COLO829 (cell line): ENCODE measurements at places on chromosomes 1 and 21.
A peak's percentile ranks its signal among the peaks of the same experiment; 100 is the strongest.

GRCh38 chr1:1121611-1122077 is 5.8 kb upstream of the C1orf159 start:
- no peak for DNase-seq

GRCh38 chr1:228289239-228289849 is 81.5 kb downstream of the OBSCN start:
- DNase-seq = no peak

DNA sequence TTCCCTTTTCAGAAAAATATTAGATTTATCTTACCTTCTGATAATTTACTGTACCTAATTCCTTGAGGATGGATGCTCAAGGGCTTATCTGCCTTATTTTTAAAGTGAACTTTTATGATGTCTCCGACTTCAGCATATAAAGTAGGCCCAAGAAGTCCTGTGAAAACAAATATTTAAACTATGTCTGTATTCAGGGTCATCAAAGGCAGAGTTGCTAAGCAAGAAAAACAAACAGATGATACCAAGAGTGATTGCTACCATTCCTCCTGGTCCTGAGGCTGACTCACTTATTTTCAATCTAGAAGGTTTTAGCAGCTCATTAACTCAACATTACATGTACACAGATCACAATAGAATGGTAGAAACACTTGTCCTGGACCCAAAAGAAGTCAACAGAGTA is 14.1 kb downstream of the F5 start:
- DNase-seq = no peak

DNA sequence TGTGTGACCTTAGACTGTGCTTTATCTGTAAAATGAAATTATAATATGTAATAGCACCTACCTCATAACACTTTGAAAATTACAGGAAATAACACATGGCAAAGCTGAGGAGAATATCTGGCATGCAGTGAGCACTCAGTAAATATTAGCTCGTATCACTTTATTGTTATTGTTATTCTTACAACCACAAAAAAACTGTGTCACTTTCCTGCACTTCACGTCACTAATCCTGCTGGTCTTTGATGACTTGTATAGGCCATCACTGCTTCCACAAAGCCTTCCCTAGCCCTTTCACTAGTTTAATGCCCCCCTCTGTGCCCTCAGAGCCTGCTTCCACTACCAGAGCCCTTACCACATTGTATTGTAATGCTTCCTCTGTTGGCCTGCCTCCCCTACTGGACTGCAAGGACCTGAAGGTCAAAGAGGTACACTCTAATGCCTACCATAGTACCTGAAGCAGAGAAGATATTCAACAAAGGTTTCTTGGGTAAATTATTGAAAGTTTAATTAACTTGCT is 231.6 kb downstream of the NFIA start:
- no peak for DNase-seq

DNA sequence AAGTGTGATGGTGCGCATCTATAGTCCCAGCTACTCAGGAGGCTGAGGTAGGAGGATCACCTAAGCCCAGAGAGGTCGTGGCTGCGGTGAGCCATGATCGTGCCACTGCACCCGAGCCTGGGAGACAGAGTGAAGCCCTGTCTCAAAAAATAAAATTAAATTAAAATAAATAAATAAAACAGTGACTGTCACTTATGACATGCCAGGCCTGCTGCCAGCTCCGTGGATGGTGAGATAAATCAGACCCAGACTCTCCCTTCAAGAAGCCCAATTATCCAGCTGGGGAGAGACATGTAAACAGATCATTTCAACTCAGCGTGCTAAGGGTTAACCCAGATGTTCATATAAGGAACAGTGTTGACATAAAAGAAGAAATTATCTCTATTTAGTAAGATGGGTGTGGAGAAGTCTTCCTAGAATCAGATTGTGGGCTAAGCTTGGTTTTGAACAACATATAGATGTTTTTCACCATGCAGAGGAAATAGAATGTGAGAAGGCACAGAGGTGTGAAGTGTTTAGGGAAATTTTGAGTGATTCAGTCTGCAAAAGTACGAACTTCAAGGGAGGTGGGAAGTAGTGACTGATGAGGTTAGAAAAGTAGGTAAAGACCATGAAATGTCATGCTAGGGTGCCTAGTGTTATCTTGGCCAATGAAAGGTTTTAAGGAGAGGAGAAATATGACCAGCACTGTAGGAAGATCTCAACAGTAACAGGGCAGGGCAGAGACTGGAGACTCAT is 18.3 kb downstream of the YARS1 start:
- no peak for DNase-seq

- no peak for DNase-seq
Measured at GRCh38 chr1:118744420-118744819, 243.7 kb downstream of the TBX15 start.

DNA sequence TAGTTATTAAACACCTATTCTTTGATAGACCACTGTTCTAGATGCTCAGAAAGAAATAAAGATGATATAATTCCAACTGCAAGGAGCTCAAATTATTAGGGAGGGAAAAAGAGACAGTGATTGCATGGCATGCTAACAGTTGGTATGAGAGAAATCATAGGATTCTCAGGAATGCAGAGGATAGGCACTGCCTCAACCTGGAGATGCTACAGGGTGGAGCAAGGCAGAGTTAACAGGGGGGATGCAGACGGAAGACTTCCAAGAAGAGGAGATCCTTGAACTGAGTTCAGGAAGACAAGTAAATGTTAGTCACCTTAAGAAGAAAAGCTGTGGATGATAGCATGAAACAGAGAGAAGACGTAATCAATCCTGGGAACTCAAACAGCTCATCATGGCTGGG is 123.7 kb downstream of the DAB1 start:
- DNase-seq = no peak

DNA sequence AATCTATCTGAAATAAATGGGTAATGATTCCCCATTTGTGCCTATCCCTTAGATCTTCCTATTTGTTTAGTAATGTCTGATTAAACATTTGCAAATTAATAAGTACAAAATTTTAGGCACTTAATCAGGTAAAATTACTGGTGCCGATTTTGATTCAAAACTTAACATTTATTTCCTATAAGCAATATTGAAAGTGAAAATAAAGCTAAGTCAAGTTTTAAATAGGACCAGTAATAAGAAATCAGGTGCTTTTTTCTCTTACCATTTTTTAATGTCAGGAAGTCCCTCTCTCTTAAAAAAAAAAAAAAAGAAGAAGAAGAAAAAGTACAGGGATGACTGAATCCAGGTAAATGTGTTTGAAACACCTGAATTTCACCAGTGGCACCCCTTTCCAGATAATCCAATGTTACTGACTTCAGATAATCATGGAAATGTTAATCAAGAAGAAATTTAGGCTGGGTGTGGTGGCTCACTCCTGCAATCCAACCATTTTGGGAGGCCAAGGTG is 836 bp upstream of the GBP4 start:
- DNase-seq = no peak

DNA sequence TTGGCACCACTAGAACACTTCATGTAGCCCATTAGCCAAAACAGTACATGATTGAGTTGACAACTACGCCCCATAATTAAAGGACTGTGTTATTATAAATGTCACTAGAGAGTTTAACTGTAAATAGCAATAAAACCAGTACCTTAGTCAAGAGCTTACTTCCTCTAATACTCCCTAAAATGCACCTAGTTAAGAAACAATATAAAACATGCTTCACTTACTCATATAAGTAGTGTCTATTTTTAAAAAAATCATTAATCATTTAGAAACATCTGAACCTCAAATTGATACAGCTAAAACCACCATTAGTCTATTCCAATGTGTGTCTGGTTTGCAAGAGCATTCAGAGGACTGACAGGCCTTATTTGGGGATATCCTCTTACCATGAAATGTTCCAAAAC is 25.3 kb downstream of the PTP4A2 start:
- DNase-seq = no peak

DNA sequence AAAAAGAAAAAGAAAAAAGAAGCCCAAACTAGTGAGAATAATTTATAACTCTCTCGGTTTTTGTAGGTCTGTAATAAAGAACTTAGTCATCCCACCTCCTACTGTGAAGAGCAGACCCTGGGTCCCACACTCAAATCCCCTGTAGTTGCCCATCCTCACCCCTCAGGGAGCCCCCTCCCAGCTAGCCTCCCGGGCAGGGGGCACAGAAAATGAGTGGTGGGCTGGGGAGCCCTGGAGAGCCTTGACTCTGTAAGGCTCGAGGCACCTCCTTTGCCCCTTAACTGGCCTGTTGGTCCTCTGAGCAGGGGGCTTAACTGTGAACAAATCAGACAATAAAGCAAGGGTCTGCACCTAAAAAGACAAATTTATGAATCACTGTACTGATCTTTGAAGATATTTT is 57.5 kb upstream of the PRKACB start:
- no peak for DNase-seq

- DNase-seq = peak; percentile 88
Measured at GRCh38 chr1:228487336-228488124, at the start of gene RNF187. RNF187 (plus strand) TSS chr1:228487382.

DNA sequence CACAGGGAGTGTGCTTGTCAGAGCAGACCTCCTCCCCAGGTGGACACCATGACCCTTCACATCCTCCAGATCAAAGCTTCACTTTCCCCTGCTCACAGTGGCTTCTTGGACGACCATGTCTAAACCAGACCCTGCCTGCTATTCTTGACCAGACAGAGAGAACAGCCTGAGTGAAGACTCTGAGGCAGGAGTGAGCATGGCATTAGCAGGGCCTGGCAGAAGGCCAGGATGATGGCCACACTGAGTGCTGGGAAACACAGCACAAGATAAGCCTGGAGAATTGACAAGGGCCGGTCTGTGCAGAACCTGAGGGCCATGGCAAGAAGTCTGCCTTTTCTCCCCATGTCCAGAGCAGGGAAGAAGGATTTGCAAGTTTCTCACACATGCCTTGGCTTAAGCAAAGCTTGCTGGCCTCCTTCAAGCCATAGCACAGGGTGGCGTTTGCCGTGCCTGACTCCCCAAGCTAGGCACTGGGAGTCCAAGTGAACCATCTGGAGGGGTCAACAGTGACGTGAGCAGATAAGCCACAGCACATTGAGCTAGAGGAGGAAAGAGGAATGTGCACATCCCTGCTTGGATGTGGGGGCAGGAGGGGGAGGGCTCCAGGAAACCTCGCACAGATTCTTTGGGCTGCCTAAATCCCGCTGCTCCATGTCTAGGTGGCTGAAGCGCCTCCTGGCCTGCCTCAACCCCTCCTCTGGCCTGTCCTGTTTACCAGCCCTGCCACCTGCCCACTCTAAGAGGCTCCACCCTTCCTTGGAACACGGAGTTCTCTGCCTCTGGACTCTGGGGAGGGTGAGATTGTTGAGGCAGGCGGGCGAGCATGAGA is 87.1 kb downstream of the CD58 start:
- DNase-seq = no peak

- DNase-seq = peak; percentile 87
Measured at GRCh38 chr1:26993237-26994019, at the start of gene TRNP1. TRNP1 (plus strand) TSS chr1:26993692; CDS start chr1:26993787, 95 bp downstream.

- DNase-seq = peak; percentile 35
Measured at GRCh38 chr1:11929849-11930248, 3.6 kb upstream of the KIAA2013 start.

DNA sequence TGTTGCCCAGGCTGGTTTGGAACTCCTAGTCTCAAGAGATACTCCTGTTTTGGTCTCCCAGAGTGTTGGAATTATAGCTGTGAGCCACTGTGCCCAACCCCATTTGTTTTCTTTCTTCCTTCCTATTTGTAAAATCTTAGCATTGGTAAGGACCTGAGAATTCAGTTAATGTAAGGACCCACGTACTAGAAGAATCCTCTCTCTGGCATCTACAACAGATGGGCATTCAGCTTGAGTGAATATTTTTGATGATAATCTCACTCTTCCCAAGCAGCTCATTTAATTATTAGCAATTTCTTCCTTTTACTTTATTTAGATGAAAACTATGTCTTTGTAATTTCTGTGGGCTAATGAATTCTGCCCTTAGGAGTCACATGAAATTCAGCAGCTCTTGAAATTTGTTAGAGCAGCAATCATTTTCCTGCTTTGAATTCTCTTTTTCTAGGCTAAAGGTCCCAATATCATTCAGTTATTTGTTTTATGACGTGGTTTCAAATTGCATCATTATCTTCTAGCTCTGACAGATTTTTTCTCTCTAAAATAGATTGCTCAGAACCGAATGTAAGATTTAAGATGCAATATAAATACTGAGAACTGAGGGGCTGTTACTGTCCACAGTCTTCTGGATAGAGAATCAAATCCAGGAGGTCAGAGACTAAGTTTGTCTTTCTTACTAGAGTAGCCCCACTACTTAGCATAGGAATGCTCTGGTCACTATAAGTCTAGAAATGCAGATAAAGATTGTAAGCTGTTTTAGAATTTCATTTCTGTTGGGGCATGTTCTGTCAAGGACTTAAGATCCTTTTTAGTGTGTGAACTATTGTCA is 59.4 kb downstream of the EPB41 start:
- no peak for DNase-seq

DNA sequence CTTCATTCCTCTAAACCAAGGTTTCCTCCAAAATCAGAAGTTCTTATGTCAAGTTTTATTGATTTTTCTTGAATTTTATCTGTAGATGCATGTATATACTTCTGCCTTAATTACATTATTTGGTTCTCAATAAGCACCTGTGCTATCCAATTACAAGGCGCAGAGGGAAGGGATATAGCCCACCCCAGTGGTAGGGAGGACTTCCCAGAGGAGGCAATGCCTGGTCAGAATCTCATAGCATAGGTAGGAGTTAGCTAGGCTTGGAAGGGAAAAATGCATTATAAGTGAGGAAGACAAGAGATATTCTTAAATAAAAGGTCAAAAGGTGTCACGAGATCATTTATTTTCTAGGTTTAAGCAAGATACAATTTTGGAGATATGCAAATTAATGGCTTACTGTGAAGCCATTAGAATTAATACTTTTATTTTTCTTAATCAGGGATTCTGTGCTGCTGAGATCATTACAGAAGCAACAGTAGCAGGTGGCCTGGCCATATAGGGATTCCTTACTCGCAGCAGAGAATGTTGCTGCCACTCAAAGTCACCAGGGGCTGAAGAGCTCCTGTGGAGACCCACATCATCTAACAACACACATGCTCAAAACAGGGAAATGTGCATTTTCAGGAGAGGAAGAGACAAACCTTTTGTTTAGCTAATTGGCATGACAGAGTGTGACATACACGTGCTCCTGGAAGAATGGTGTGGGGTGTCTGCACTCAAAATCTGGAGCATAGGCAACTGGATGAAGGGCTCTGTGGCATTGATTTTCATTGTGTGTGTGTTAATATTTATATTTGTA is 178.3 kb downstream of the ATG4C start:
- DNase-seq = no peak

DNA sequence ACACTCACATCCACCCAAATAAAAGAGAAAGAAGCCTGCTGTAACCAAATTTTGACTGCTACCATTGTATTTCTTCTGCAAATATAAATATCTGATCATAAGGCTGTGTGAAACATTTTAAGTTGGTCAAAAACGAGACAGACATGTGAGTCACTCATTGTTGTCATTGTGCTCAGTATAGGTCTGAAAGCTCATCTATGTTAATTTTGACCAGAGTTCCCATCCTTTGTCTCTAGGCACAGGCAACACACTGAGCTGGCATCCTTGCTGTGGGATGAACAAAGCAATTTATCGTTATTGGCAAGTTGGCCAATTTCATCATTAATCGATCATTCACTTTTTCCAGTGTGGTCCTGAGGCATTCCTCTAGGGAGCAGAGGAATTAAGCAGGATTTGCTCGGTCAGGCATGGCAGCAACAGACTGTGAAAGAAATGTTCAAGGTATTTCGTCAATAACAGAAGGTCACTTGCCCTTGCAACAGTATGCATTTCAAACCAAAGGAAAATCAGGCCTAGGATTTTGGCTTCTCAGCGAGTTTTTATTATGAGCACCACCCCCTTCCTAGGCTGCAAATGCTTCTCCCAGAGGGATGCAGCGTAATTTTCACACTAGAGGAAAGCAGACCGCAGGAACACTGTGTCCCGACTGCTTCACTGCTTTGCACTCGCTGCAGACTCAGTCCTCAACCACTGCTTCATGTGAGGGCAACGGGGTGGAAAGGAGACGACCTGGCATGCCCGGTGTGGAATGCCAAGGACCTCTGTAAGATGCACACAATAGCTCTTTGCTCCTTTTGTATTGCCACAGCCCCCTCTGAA is 87.9 kb upstream of the SMYD2 start:
- no peak for DNase-seq
